Skin of body (tissue), 3 donors: ENCODE measurements at places on chromosomes 2 and 18.

- no peak for DNase-seq
These were observed 445.6 kb downstream of the RND3 start for GRCh38 chr2:150041722-150042425.

GRCh38 chr2:107721178-107721577 is 105.5 kb upstream of the RGPD4 start:
- DNase-seq: no peak

- DNase-seq: peak; percentile 35
These were observed 632.4 kb upstream of the SLC8A1 start for GRCh38 chr2:41084321-41084720.

DNA sequence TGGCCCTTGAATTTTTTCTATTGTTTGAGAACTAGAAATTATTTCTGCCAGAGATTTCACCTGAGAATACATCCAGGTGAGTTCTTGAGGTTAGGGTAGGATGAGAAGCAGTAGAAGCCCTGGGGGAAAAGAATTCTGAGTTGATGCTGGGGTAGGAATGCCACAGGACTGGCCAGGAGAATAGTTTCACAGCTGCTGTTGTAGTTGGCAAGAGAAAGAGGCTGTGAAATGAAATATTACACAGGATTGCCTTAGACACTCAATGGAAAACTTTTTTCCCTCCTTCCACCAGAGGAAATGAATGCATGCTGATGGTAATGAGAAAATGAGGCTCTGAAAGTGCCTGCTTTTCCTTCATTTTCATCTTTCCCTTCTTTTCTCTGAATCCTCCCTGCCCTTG is 54.6 kb downstream of the PRKCE start:
- peak; percentile 14 for DNase-seq

DNA sequence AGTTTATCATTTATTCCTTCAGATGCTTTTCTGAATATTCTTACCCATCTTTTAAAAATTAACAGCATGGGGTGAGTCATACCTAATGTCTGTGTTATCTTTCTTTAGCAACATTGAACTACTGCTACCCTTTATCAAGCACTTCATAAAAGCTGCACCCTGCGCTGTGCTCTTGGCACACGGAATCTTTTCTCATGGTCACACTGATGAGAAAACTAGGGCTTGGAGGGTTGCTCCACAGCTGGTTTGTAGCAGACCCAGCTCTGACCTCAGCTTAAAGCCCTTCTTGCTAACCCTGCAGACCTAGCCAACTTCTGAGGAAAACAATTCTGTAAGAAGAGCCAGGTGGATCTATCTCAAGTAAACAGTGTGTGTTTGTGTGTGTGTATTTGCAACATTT is 106.3 kb downstream of the RNF144A start:
- no peak for DNase-seq

- no peak for DNase-seq
These were observed 16.3 kb downstream of the FBLN7 start for GRCh38 chr2:112154246-112155117.
